Osteoblast (primary cell): ENCODE measurements at places on chromosomes 13 and 19.

DNA sequence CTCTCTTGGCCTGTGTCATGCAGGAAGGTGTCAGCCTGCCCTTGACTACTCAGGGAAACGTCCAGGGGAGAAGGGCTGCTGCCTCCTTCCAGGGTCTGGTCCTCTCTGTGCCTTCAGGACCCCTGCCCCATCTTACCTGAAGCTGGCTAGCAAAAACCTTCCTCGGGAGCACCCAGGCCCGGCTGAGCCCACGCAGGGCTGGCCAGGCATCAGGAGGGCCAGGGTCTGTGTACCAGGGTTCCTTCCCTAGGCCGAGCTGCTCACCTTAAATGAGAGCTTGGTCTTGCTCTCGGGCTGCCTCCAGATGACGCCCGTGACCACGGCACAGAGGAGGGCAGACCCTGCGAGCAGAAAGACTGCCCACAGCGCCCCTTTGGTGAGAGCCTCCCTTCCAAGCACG is 78.6 kb downstream of the SLC7A1 start:
- no peak for DNase-seq

DNA sequence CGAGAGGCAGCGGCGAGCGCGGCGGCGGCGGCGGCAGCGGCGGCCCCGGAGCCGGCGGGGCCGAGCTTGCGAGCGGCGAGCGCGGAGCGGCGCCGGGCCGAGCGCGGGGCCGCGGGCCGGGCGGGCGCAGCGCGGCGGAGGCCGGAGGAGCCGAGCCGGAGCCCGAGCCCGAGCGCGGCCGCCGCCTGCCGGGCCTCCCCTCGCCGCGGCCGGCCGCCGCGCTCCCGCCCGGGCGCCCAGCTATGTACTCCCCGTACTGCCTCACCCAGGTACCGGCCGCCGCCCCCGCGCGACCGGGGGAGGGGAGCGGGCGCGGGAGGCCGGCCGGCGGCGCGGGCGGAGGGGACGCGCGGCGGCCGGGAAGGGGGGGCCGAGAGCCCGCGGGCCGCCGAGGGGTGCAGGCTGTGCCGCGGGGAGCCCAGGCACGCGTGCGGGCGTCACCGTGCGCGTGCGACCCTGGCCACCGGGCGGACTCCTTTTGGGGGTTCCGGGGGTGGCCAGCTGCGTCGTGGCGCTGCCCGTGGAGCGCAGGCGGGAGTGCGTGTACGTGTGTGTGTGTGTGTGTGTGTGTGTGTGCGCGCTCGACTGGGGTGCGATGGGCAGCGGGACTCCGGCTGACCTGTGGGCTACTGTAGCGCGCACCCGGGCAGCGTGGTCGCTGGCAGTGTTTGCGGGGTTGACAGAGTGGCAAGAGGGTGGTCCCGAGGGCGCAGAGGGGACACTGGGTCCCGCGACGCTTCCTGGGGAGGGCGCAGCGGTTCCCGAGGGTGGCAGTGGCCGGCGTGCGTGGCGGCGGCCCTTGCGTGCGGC is 526 bp downstream of the NFIX start:
- peak; percentile 97 for DNase-seq

DNA sequence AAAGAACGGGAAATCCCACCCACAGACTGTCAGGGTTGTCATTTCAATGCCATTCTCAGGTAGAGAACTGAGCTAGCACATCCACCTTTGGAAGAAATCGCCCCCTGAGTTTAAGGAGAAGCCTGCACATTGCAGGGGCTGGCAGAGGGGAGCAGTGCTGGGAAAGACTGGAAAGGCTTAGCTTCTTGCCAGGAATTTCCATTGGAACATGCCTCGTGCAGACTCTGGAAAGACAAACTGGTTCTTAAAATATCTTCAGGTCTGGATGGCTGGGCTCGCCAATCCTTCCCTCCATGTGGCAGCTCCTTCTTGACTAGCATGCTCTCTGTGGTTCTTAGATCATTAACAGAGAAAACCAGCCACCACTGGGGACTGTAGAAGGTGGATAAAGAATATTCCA is 414.1 kb downstream of the TSHZ3 start:
- DNase-seq = no peak

DNA sequence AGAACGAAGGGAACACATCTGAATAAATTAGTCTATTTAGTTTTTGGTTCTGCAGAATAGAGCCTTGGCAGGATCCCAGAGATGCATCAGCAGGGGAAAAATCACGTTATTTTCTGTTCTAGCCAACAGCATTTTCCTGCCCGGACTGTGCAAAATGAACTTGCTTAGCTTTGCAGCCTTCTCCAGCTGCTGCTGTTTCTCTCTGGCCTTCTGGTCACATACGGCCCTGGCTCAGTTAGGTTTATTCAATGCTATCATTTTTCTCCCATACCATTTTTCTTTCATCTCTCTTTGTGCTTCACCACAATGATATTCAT is 110.4 kb upstream of the KL start:
- no peak for DNase-seq

DNA sequence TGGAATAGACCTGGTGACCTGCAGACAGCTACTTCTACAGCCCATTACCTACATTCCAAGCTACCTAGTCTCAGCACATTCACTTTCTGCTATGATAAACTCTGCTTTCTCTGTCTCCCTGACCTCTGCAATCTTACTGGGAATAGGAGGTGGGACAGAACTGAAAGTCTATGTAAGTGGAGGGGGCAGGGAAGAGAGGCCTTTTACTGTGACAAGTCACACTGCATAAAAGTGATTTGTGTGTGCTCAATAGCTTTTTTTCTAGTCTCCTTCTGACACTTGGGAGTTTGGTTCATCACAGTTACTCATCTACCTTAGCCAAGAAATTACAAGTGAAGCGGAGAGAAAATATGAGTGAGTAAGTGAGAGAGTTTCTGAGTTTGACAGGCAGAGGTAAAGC is 322.4 kb downstream of the OLFM4 start:
- no peak for DNase-seq
